GM12878 (cell line): ENCODE measurements at places on chromosomes 6 and 20. TPM values are rescaled to one million over a fixed set of nuclear protein-coding genes. Genes with fewer than 3 reads are reported as not detected.

GRCh38 chr6:45619211-45619760 lies 241.6 kb upstream of the SUPT3H start:
- DNase-seq = no peak

- DNase-seq = no peak
Measured at GRCh38 chr20:57069442-57069841, 197.0 kb downstream of the BMP7 start.

GRCh38 chr6:32116674-32117073 lies 7.5 kb upstream of the TNXB start:
- no peak for DNase-seq

DNA sequence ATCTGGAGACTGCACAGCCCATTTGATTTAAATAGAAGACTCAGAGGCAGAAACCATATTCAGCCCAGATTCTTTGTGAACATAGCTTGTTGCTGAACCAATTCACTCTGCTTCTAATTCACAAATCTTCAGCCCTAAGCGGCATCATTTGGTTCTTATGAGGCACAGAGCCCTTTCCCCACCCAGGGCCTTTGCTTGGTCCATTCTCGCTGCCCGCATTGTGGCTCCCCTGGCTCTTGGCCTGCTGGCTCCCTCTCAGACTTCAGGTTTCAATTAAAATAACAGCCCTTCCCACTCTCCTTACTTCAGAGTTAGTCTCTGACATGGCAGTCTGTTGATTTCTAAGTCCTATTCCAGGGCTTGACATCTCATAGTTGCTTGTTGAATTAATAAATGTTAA lies 9.4 kb upstream of the TMEM14A start:
- DNase-seq = no peak

GRCh38 chr6:136134268-136134667 lies 115.8 kb downstream of the MTFR2 start:
- DNase-seq = no peak

DNA sequence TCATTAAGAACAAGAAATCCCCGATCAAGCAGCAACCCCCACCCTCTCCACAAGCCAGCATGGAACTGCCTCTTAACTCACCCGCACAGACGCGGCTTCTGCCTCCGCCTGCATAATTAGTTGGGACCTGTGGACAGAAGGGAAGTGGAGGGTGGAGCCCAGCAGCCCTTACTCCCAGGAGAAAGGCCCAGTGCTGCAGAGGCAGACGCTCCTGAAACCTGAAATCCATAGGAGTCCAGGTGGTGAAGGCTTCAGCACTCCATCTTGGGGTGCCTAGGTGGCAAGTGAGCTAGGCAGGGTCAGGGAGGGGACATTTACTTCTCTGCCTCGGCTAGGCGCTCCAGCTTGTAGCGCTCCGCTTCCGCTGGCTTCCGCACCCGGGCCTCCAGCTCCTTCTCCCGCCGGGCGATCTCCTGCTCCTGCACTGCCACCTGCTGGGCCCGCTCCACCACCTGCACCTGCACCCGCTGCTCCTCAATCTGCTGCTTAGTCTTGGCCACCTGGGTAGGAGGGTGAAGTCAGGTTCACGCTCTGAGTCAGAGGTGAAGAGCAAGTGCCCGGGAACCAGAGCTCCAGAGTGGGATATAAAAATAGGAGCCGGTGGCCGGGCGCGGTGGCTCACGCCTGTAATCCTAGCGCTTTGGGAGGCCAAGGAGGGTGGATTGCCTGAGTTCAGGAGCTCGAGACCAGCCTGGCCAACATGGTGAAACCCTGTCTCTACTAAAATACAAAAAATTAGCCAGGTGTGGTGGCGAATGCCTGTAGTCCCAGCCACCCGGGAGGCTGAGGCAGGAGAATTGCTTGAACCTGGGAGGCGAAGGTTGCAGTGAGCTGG lies 10.7 kb downstream of the TUBB start:
- no peak for DNase-seq

GRCh38 chr6:36984581-36985416 lies 1.2 kb downstream of the MTCH1 start:
- DNase-seq = no peak

DNA sequence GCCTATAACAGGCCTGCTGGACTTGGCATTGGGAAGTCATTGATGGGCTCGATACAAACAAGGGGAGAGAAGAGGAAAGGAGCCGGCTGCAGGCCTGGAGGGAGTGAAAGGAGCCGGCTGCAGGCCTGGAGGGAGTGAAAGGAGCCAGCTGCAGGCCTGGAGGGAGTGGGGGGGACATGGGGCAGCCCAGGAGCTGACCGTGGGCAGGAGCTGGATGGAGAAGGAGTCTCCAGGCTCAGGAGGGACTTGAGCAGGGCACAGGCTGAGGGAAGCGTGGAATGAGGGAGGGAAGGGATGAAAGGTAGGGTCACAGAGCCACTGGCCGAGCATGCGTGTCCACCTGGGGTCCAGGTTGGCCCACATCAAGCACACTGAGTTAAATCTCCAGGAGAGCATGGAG lies 32.0 kb downstream of the RPP40 start:
- DNase-seq = no peak

GRCh38 chr6:48111143-48111506 lies at the start of gene PTCHD4:
Gene PTCHD4, minus strand, starts transcription at chr6:48111197. Its CDS starts 42,240 bp downstream, at chr6:48068957.
- no peak for DNase-seq

The WFDC5 gene
- not detected in 2 replicates for total RNA-seq

The KIAA1755 gene
- total RNA-seq = not detected in 2 replicates

The TFAP2A gene
- 0.21 and 0.46 TPM in 2 replicates for total RNA-seq

The CSNK2B gene
- 203 and 229 TPM in 2 replicates for total RNA-seq

The TTBK1 gene
- total RNA-seq = not detected in 2 replicates
